ENCODE measurements at places on chromosomes 13 and 19.
A peak's percentile ranks its signal among the peaks of the same experiment; 100 is the strongest.

DNA sequence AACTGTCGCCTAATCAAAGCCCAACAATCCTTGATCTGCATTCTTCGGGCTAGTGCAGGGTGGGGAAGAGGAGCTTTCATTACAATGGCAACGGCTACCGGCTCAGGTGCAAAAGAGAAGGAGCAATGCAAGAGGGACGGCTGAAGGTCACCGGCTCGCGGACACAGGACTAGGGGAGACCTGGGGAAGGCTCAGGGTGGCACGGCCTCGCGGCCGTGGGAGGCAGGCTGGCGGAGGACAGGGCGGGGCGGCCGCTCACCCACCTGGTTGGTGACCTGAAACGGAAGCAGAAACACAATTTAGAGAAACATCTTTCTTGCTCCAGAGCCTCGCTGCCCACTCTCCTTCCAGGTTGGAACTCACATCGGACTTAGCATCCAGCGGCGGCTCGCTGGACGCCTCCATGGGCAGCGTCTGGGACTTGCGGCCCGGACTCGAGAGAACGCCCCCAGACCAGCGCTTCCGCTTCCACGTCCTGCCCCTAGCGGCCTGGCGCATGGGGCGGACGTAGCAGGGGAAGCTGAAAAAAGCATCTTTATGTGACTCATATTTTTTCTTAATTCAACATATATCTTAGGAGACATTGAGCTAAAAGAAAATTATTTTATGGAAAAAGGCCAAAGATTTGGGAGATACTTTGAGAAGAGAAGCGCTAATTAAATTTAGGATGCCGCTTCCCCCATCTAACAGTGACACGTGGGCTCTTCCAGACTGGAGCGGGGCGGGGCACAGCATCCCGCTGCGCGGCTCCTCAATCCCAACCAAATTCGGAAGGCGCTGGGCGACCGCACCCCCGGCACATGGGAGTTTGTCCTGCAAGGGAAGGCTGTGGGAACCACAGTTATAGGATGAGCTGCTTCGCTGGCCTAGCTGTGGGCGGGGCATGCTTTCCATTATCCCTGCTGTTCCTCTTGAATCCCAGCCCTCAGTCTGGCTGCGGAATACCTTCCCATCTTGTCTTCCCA, at the start of gene COMMD6:
Gene COMMD6 (minus strand): TSS at position 441 of the 965 bp plus-strand sequence. CDS start 36 bp downstream, at position 405.
- H3K27me3 ChIP-seq = no peaks in the 10 kb centered on the region
- peak within 1 kb of the TSS; percentile 81 for H3K27ac ChIP-seq
- no peaks in the 10 kb centered on the region for H3K36me3 ChIP-seq
- peak within 1 kb of the TSS; percentile 88 for H3K4me3 ChIP-seq
- peak; percentile 76 for DNase-seq

DNA sequence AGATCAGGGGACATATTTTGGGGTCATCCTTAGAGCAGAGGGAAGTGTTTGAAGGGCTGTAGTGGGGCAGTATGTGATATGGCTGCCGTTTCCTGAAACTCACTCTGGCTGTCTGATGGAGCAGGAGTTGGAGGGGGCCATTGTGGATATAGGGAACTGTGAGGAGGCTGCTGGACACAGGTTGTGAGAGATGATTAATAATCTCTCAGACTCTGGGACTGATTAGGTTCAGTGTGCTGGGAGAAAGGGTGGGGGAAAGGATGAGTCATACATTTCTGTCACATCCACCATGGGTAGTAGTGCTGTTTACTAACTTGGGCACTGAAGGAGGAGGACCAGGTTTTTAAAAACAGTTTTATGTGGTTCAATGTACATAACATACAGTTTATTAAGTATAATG, 4.8 kb downstream of the B3GLCT start:
- H3K4me3 ChIP-seq = no peak overlapping the region
- DNase-seq = no peak
- no peaks in the 10 kb centered on the region for H3K27me3 ChIP-seq
- peaks cover 67% of the 10 kb centered on the region for H3K4me1 ChIP-seq
- peak overlapping the region; percentile 42 for H3K27ac ChIP-seq

- H3K36me3 ChIP-seq = no peaks in the 10 kb centered on the region
- peaks cover 8% of the 10 kb centered on the region for H3K4me1 ChIP-seq
- DNase-seq = no peak
- H3K4me3 ChIP-seq = no peak overlapping the region
- H3K27ac ChIP-seq = no peak overlapping the region
Observed at GRCh38 chr19:10861103-10861651, 10.2 kb upstream of the CARM1 start.

DNA sequence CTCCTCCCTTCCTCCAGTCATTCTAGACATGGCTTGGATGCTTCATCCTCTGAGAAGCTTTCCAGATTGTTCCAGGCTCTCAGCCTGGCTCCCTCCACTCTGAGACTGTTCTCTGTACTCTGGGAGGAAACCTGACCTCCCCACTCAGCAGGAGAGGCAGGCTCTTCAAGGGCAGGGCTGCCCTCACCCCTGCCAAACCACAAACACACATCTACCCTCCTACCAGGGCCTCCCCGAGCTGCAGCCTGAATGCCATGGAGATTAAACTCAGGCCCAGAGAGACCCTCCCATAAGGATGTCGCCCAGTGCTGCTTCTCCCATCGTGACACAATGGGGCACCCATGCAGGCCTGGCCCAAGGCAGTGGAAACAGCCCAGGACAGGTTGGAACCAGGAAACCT, 16.2 kb downstream of the NUMBL start:
- H3K36me3 ChIP-seq = peaks cover 89% of the 10 kb centered on the region
- H3K27ac ChIP-seq = no peak overlapping the region
- DNase-seq = no peak
- H3K4me1 ChIP-seq = no peaks in the 10 kb centered on the region
- no peak overlapping the region for H3K4me3 ChIP-seq

GRCh38 chr13:108795841-108796240, 166.4 kb downstream of the MYO16 start:
- no peaks in the 10 kb centered on the region for H3K36me3 ChIP-seq
- H3K4me3 ChIP-seq = no peak overlapping the region
- no peak for DNase-seq
- H3K4me1 ChIP-seq = no peaks in the 10 kb centered on the region
- no peaks in the 10 kb centered on the region for H3K27me3 ChIP-seq
- H3K27ac ChIP-seq = no peak overlapping the region

DNA sequence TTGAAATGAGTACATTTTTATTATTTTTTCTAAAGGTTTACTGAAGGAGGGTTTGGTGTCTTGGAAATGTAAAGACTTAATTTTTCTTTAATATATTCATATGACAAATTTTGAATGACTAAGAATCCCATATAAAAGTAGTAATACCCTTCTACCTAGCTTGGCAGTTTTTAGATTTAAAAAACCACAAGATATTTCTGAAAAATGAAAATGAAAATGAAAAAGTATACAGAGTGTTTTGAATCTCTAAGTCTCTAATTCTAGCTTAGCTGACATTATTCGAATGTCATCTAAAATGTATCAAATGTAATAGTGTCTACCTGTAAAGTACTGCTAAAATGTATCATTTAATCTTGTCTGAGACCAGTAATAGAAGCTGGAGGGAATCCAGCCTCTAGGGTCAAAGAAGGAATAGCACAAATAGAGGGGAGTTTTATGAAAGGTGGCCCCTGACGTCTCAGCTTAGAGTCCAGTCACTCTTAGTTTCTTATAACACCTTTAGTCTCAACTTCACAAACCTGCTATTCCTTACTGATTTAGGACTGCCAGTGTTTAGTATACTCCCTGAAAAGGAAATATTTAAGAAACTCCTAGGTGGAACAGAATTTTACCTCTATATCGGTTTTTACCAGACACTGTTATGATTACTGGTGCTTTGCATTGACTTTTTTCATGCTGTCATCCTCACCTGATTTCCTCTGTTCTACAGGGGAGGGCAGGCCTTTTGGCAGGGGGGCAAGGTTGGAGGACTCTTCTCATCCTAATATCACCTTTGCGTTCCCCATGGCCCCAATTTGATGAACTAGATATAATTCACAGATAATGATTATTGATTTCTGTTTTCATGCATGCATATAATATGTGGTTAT, 16.2 kb upstream of the MIR17HG start:
- H3K4me3 ChIP-seq = no peak overlapping the region
- no peak for DNase-seq
- H3K27ac ChIP-seq = no peak overlapping the region
- no peaks in the 10 kb centered on the region for H3K36me3 ChIP-seq

- no peaks in the 10 kb centered on the region for H3K27me3 ChIP-seq
- H3K27ac ChIP-seq = no peak overlapping the region
- DNase-seq = no peak
- H3K36me3 ChIP-seq = peaks cover 72% of the 10 kb centered on the region
Observed at GRCh38 chr19:33094436-33095067, 13.6 kb downstream of the GPATCH1 start.

- H3K4me3 ChIP-seq = no peak overlapping the region
- no peak overlapping the region for H3K27ac ChIP-seq
- DNase-seq = no peak
- peaks cover 14% of the 10 kb centered on the region for H3K4me1 ChIP-seq
Observed at GRCh38 chr13:113013878-113014751, 45.1 kb downstream of the MCF2L start.

GRCh38 chr13:111245576-111246384, 74.7 kb upstream of the TEX29 start:
- no peak overlapping the region for H3K4me3 ChIP-seq
- no peak for DNase-seq
- peaks cover 32% of the 10 kb centered on the region for H3K4me1 ChIP-seq
- peaks cover 29% of the 10 kb centered on the region for H3K36me3 ChIP-seq
- no peaks in the 10 kb centered on the region for H3K27me3 ChIP-seq

DNA sequence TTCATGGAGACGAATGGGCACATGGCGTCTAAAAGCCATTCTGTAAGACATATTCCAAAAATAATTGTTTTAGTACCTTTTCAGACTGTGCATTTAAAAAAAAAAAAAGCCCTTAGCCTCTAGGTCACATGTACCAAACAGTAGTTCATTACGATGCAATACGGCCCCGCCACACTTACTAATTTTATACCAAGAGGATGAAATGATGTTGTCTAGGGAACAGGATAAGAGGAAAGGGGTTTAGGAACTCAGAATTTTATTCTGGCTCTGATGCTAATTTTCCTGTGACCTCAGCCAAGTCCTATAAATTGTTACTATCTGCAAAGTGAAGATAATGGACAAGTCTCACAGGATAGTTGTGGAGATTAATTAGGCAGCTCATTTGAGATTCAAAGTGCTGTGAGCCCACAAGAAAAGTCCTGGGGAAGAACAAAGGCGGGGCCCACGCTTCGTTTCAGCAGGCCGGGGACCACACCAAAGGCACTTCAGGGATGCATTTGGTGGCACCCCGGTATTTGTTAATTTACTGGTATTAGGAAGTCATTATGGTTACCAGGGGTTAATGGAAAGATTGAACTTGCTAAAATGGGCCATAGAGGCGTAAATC, 511.1 kb downstream of the IRS2 start:
- H3K27ac ChIP-seq = peak overlapping the region; percentile 51
- no peak for DNase-seq
- H3K4me1 ChIP-seq = no peaks in the 10 kb centered on the region
- no peaks in the 10 kb centered on the region for H3K36me3 ChIP-seq

GRCh38 chr13:31880851-31881494, 141.6 kb downstream of the RXFP2 start:
- DNase-seq = no peak
- H3K27me3 ChIP-seq = no peaks in the 10 kb centered on the region
- peak overlapping the region; percentile 39 for H3K27ac ChIP-seq
- peaks cover 41% of the 10 kb centered on the region for H3K4me1 ChIP-seq
- H3K4me3 ChIP-seq = no peak overlapping the region

GRCh38 chr19:7858109-7858770, 15.9 kb downstream of the PRR36 start:
- no peak overlapping the region for H3K27ac ChIP-seq
- DNase-seq = no peak
- H3K27me3 ChIP-seq = no peaks in the 10 kb centered on the region
- H3K36me3 ChIP-seq = no peaks in the 10 kb centered on the region
- H3K4me3 ChIP-seq = no peak overlapping the region

- no peak for DNase-seq
- no peaks in the 10 kb centered on the region for H3K27me3 ChIP-seq
- peaks cover 68% of the 10 kb centered on the region for H3K36me3 ChIP-seq
- no peak overlapping the region for H3K27ac ChIP-seq
- H3K4me3 ChIP-seq = no peak overlapping the region
Observed at GRCh38 chr19:16841391-16841926, 12.3 kb downstream of the SIN3B start.

DNA sequence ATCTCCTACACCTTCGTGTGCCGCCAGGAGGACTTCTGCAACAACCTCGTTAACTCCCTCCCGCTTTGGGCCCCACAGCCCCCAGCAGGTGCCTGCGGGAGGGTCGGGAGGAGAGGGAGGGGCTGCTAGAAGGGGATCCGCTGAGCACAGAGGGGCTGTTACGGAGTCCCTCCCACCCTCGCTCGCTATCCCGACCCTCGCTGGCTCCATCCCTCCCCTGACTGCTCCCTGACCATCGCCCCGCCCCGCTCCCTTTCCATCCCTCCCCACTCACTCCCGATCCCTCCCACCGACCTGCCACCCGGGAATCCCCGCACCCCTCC, 780 bp downstream of the CD177 start:
- H3K27me3 ChIP-seq = peaks cover 5% of the 10 kb centered on the region
- DNase-seq = no peak
- H3K27ac ChIP-seq = no peak overlapping the region
- H3K4me3 ChIP-seq = no peak overlapping the region
- H3K36me3 ChIP-seq = no peaks in the 10 kb centered on the region

GRCh38 chr19:52138278-52138982, 1.3 kb downstream of the ZNF616 start:
- DNase-seq = no peak
- H3K4me1 ChIP-seq = peaks cover 17% of the 10 kb centered on the region
- H3K4me3 ChIP-seq = peak overlapping the region; percentile 70

DNA sequence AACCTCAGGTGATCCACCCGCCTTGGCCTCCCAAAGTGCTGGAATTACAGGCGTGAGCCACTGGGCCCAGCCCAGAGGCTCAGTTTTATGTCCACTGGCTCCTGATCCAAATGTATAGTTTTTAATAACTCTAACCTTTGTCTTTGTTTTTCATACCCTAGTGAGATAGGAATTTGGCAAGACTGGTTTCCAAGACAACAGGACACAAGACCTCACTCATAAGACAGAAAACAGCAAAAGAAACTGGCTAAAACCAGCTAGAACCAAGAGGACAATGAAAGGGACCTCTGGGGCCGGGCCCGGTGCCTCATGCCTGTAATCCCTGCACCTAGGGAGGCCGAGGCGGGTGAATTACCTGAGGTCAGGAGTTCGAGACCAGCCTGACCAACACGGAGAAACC, 27.6 kb downstream of the CPT1C start:
- no peaks in the 10 kb centered on the region for H3K27me3 ChIP-seq
- no peaks in the 10 kb centered on the region for H3K36me3 ChIP-seq
- no peak overlapping the region for H3K4me3 ChIP-seq
- no peak for DNase-seq
- H3K27ac ChIP-seq = no peak overlapping the region
